ENCODE measurements at places on chromosomes 2 and 18.

DNA sequence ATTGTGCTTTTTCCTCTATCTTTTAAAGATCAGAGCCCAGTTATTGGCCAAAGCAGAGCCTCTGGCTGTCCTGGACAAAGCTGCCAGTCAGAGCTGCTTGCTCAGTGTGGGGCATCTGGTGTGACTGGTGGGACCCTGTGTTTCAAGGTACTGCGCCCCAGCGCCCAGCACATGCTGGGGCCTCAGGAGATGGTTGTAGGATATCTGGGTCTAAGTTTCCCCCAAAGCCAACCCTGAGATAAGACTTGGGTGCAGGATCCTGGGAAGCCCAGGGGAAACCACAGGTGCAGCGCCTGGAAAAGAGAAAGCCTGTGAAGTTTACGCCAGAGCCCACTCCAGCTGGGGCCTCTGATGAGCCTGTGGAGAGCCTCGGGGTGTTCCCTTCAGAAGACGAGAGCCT is 117.7 kb downstream of the RPIA start:
- DNase-seq, result no peak

DNA sequence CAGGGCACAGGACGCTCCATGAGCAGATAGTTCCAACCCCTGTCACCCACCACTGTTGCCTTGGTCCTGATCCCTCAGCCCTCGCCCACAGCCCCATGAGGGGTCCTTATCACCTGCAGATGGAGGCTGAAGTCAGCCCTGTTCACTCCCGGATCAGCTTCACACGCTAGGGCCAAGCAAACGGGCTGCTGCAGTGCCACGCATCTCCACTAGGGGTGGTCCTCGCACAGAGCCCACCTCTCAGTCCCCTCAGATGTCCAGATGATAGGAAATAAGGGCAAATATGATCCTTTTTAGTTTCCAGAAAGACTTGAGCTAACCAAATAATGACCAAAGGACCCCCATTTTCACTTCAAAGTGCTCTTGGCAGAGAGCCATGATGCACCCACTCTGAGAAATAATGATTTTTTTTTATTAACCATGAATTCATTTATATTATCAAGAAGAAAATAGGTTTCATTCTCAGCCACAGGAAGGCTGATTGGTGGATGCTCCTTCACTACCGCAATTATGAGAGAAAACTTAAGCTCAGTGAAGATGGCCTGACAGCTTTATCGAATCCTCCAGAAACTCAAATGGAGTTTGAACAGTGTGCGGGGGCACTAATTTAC is 71.9 kb upstream of the KLHL29 start:
- DNase-seq, result no peak

DNA sequence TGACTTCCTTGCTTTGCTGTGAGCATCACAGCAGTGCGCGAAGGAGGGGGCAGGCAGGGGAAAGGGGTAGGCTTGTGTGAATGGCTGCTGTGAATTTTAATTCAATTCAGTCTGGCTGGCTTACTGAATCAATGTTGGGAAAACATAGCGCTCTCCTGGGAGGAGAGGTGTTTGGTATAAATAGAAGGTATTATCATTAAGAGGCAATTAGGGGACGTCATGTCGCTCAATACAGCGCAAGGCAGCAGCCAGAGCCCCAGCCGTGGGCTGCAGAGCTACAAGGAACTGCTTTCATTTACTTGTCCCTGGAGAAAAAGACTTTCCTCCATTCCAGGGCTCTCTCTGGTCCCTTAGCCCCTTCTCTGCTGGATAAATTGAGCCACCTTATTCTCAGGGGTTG is 181.4 kb upstream of the MSH6 start:
- no peak for DNase-seq

GRCh38 chr2:21428754-21429153 is 305.0 kb downstream of the TDRD15 start:
- no peak for DNase-seq

DNA sequence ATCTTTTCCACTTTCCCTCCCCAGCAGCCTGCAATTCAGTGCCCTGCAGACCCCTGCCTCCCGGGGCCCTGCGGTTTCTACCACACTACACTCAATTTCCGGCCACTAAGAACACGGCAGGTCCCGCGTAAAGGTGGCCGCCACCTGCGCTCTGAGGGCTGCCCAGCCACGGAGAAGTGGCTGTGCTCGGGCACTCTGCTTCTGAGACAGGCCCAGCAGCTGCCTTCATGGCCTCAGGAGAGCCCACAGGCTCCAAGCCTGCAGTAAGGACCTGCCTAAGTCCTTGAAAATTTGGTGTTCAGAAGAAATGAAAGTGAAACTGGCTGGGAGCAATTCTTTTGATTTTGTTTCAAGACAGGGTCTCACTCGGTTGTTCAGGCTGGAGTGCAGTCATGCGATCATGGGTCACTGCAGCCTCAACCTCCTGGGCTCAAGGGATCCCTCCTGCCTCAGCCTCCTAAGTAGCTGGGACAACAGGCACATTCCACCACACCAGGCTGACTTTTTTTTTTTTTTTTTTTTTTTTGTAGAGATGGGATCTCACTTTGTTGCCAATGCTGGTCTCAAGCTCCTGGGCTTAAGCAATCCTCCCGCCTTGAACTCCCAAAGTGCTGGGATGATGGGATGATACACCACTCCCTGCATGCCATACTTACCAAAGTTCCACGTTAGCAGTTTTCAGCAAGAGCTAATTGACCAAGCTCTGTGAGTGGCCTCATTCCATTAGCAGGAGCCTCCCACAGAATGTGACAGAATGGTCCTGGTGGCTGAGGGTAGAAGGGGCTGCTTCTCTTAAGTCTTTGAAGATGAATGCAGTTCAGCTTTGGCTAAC is 14.6 kb upstream of the ALPP start:
- DNase-seq, result no peak

GRCh38 chr2:24918326-24919036 is 1.6 kb downstream of the ADCY3 start:
- no peak for DNase-seq

DNA sequence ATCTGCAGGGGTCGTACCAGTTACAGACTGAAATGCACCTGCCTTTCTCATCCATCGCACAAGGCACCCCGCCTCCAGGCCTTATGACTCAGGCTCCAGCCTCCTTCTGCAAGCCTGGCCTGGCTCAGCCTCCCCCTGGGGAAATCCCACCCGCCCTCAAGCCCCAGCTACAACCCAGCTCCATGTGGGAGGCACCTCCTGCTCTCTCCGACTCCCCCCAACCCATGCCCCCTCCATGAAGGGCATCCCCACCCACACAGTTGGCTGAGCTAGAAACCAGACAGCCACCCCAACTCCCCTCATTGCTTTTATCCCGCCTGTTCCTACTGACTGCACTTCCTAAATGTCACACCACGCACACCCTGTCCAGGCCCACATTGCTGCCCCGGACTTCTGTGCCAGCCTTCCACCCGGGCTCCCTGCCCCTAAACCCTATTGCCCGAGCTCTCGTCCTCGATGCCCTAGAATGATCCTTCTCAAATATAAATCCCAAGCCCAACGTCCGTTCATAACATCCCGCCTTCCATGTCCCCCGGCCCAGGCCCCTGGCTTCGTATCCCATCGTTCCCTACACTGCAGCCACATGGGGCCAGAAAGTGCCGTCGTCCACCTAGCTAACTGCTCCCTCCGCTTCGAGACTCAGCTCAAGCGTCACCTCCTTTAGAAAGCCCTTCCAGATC is 9.9 kb downstream of the DNMT3A start:
- no peak for DNase-seq

- DNase-seq, result no peak
Observed at GRCh38 chr2:240739797-240740196, 48.1 kb downstream of the AQP12A start.

DNA sequence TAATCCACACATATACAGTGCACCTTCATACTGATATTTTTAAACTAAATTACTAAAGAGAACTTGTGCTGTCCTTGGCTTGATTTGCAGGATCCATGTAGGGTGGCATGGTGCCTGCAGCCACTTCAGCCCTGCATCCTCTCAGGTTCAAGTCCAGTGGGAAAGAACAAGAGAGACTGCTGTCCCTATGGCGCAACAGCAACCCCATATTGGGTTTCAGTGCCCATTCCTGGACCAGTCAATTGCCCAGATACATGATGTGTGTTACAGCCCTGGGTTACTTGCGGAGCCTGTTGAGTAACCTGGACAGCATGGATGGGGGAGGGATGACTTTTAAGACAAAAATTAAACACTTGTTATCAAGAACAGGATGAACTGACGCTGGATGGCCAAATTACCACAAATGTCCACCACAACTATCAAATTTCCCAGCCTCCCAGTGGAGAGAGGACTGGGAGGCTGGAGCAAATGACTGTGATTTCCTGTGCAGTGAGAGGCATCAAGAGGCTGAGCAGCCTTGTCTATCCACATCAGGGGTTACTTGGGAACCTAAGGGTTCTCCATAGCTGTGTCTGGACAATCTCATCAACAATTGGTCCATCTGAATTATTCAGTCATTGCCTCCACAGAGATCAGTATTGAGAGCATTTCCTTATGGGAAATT is 162.0 kb downstream of the CAPN13 start:
- DNase-seq, result no peak

GRCh38 chr2:25955036-25955435 is 27.3 kb downstream of the KIF3C start:
- DNase-seq, result no peak

- no peak for DNase-seq
Observed at GRCh38 chr18:61894751-61895524, 2.1 kb upstream of the RNF152 start.

DNA sequence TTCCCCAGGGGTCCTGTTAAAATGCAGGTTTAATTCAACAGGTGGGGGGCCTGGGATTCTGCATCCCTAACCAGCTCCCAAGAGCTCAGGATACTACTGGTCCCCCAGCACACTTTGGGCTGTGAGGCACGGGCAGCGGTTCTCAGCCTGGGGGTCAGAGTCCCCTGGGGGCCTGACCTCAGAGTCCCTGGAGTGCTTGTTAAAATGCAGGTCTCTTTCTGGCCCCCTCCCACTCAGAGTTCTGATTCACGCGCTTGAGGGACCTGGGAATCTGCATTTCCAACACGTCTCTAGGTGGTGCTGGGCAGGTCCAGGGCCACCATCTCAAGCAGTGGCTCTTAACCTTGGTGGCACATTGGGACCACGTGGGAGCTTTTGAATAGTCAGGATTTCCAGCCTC is 2.8 kb upstream of the OTOS start:
- no peak for DNase-seq

DNA sequence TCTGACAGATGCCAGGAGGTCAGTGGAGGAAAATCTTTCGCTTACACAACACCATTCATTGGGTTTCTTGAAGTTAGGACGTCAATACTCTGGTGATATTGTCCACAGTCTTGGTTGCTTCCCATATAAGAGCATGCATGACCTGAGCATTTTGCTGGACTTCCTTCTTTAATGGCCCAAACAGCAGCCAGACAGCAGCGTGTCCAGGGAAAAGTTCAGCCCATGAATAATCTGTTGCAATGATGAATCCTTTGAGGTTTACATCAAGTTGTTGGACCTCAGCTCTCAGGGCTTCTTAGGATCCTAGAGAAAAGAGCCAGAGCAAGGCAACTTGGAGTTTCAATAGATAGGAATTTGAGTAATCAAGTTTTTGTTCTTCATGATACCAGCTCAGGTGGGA is 155.6 kb upstream of the MGAT5 start:
- DNase-seq, result no peak

- DNase-seq, result no peak
Observed at GRCh38 chr2:89000235-89000634, 308.8 kb downstream of the RPIA start.

- no peak for DNase-seq
Observed at GRCh38 chr2:30871980-30872789, 64.9 kb upstream of the CAPN13 start.

- no peak for DNase-seq
Observed at GRCh38 chr2:147051248-147051647, 793.6 kb upstream of the ACVR2A start.

DNA sequence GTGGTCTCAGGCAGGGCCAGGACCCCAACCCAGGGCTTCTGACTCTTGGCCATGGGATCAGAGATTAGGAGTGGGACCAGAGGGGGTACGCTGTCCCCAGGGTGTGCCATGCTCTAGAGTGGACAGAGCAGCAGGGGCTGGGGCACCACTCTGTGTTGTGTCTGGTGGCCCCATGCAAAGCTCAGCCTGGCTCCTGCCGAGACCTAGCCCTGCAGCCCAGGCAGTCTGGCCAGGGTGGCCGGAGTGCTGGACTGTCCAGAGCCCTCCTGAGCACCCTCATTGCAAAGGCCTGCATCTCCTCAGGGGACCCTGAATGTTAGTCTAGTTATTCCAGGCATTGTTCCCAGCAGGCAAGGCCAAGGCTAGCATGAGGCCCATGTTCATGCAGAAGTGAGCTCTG is 162.3 kb downstream of the TNS1 start:
- DNase-seq, result no peak

GRCh38 chr2:171547720-171548119 is 25.4 kb downstream of the CYBRD1 start:
- no peak for DNase-seq

DNA sequence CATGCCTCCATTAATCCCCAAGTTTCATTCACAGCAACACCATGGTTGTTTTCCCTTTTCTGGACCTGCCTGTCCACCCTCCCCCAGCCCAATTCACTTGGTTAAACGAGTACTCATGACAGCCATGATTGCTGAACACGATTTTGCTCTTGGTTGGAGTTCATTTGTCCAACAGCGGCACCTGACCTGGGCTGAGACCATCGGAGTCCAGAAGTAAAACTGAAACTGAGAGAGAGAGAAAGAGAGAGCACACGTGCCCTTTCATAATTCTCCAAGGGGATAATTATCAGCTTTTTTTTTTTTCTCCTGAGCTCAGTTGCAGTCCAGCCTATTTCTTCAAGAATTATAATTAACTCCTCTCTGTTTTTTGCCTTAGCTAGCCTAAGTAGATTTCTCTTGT is 13.7 kb upstream of the KIF5C start:
- DNase-seq, result no peak

DNA sequence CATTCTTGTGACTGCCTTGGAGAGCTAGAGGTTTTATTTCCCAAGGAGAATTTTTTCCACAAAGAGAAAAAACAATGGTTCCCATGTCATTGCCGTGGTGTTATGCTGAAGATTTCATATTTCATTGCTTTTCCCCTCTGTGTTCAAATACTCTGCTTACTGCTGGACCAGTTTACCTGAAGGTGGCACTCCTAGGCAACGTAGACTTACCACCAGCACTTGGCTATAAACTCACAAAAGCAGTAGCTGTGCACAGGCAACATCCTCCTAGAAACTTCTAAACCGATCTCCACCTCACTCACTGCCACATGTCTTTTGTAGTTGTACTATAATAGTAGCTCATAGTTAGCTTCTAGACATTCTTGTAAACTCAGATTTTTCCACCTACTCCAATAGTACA is 1319.7 kb upstream of the CRIM1 start:
- DNase-seq, result no peak

GRCh38 chr2:120231564-120231973 is 8.4 kb upstream of the TMEM185B start:
- no peak for DNase-seq

GRCh38 chr2:15626967-15627366 is 35.3 kb downstream of the DDX1 start:
- DNase-seq, result no peak

Data from smooth muscle cell of the brain vasculature (primary cell).